Neural progenitor cell (in vitro differentiated cells): ENCODE measurements at places on chromosomes 16 and 17. TPM values are rescaled to one million over a fixed set of nuclear protein-coding genes. Genes with fewer than 3 reads are reported as not detected.

- H3K27me3 ChIP-seq = no peaks in the 10 kb centered on the region
- H3K36me3 ChIP-seq = no peaks in the 10 kb centered on the region
- peaks cover 54% of the 10 kb centered on the region for H3K4me1 ChIP-seq
- peak; percentile 61 for DNase-seq
- H3K4me3 ChIP-seq = no peak overlapping the region
These were observed 105.0 kb downstream of the ZNF778 start for GRCh38 chr16:89322321-89323119.

GRCh38 chr17:44575403-44575802 lies 18.1 kb downstream of the FZD2 start:
- no peaks in the 10 kb centered on the region for H3K4me1 ChIP-seq
- H3K27me3 ChIP-seq = no peaks in the 10 kb centered on the region
- DNase-seq = no peak
- H3K36me3 ChIP-seq = no peaks in the 10 kb centered on the region
- no peak overlapping the region for H3K4me3 ChIP-seq

- H3K27ac ChIP-seq = no peak within 1 kb of the TSS
- DNase-seq = no peak
- H3K4me1 ChIP-seq = peaks cover 11% of the 10 kb centered on the region
- H3K27me3 ChIP-seq = peaks cover 41% of the 10 kb centered on the region
These were observed at the start of gene PDIA2 for GRCh38 chr16:283033-283805. PDIA2 (plus strand) TSS chr16:283164; CDS start chr16:283170, 6 bp downstream.

DNA sequence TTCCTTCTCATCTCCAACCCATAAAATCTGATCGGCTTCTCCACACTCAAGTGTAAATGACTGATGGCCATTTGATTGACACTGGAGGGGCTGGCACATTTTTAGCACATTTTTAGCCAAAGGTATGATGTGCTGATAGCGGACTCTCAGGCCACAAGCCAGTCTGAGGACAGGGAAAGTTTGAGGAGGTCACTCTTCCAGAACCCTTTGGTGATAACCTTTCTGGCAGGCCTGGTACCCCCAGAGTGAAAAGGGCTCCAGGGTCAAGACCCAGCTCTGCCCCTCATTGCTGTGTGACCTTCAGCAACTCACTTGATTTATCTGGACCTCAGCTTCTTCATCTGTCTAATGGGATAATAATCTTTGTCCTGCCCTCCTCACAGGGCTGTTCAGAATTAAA lies 1.7 kb upstream of the NLRC5 start:
- H3K27ac ChIP-seq = no peak overlapping the region
- peaks cover 54% of the 10 kb centered on the region for H3K27me3 ChIP-seq
- peaks cover 6% of the 10 kb centered on the region for H3K4me1 ChIP-seq
- no peak overlapping the region for H3K4me3 ChIP-seq
- no peaks in the 10 kb centered on the region for H3K36me3 ChIP-seq

DNA sequence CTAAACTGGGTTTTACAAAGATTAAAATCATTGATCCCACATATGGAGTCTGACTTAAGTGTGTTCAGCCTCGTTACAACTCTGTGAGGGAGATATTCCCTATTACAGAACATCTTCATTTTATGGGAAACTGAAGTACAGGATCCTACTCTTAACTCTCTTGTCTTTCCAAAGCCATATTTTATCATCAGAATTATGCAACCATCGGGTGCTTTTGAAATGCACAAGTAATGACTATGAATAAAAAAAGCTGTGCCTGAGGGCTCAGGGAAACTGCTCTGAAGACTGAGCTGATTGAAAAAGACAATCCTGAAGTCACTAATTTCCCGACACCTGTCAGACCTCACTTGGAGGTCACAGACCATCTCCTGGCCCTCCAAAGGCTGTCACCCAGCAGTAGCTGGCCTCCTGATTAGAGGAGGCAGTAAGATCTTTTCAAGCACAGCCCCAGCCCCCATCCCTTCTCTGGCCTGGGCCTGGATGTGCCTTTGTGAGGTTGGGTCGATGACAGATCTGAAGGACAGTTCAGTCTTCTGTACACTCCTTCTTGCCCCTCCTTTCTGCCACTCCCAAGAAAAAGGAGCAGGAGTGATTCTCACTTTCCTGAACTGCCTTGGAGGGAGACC lies 5.6 kb downstream of the AKAP1 start:
- H3K4me3 ChIP-seq = no peak overlapping the region
- no peak for DNase-seq
- peaks cover 13% of the 10 kb centered on the region for H3K27me3 ChIP-seq
- H3K4me1 ChIP-seq = peaks cover 59% of the 10 kb centered on the region
- no peaks in the 10 kb centered on the region for H3K36me3 ChIP-seq

- H3K27me3 ChIP-seq = no peaks in the 10 kb centered on the region
- no peak overlapping the region for H3K27ac ChIP-seq
- DNase-seq = no peak
- H3K36me3 ChIP-seq = no peaks in the 10 kb centered on the region
- H3K4me1 ChIP-seq = peaks cover 14% of the 10 kb centered on the region
These were observed 46.1 kb upstream of the MTMR4 start for GRCh38 chr17:58560511-58560910.

DNA sequence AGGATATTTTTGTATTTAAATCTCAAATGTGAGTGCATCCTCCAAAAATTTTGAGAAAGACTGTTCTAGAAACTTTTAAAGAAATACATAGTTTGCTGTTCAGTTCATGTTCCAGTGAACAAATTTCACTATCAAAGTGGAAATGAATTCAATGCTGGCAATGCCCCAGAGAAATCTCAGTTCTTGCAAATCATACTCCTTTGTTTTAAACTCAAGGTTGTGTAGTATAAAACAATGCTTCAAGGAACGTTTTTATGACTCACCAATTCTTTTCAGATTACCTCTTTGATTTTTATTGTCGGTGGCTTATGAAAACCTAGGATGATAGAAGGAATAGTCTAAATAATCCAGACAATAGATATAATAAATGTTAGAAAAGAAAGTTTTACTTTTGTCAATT lies 17.6 kb downstream of the LPCAT2 start:
- no peak overlapping the region for H3K27ac ChIP-seq
- no peak for DNase-seq
- H3K4me1 ChIP-seq = no peaks in the 10 kb centered on the region
- no peaks in the 10 kb centered on the region for H3K36me3 ChIP-seq
- H3K27me3 ChIP-seq = no peaks in the 10 kb centered on the region

- H3K4me1 ChIP-seq = peaks cover 6% of the 10 kb centered on the region
- no peaks in the 10 kb centered on the region for H3K27me3 ChIP-seq
- H3K27ac ChIP-seq = no peak overlapping the region
- no peak for DNase-seq
These were observed 115.0 kb downstream of the RAP1GAP2 start for GRCh38 chr17:2911035-2911754.

DNA sequence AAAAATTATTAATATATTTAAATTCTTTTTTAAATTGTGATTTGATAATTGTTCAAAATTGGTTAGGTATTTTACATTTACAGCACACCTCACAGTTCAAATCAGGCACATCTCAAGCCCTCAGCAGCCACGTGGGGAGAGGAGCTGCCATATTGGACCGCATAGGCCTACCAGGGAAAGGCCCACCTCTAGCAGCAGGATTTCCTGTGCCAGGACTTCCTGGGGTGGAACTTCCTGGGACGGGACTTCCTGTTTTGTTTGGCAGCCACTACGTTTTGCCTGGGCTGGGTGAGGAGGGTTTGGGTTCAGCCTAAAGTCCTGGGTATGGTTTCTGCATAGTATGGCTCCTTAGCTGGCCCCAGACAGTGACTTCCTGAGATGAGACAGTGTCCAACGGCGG lies 298.5 kb upstream of the FOXF1 start:
- H3K4me3 ChIP-seq = no peak overlapping the region
- no peaks in the 10 kb centered on the region for H3K27me3 ChIP-seq
- no peak for DNase-seq
- H3K36me3 ChIP-seq = no peaks in the 10 kb centered on the region

DNA sequence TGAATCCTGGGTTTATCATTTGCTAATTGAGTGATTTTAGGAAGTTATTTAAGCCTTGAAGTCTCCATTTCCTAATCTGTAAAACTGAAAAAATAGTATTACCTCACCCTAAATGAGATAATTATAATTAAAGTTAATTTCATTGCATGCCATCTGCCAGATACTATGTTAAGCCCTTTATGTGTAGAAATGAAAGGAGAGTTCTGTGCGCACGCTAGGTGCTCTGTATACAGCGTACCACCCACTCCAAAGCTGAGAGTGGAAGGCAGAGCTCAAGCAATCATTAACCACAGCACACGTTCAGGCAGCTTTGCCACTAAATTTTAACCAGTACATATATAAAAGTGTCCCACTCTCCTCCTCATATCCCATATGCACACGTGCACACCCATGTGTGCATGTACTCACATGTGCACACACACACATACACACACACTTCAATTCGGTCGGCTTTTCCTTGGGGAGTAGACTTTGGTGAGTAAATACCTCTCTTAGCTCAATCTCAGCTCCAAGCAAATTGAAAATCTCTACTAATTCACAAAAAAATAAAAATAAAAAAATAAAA lies 204.8 kb downstream of the GRIN2A start:
- H3K27me3 ChIP-seq = no peaks in the 10 kb centered on the region
- no peaks in the 10 kb centered on the region for H3K4me1 ChIP-seq
- no peak overlapping the region for H3K27ac ChIP-seq

GRCh38 chr17:20143740-20144139 lies 134.6 kb downstream of the SPECC1 start:
- H3K4me1 ChIP-seq = peaks cover 7% of the 10 kb centered on the region
- H3K27me3 ChIP-seq = no peaks in the 10 kb centered on the region
- H3K36me3 ChIP-seq = no peaks in the 10 kb centered on the region
- no peak for DNase-seq

- DNase-seq = no peak
- peak overlapping the region; percentile 65 for H3K27ac ChIP-seq
- peak overlapping the region; percentile 36 for H3K4me3 ChIP-seq
- H3K27me3 ChIP-seq = no peaks in the 10 kb centered on the region
These were observed 1.1 kb upstream of the KPNA2 start for GRCh38 chr17:68034452-68034776.

- H3K27ac ChIP-seq = no peak overlapping the region
- H3K27me3 ChIP-seq = no peaks in the 10 kb centered on the region
- H3K36me3 ChIP-seq = peaks cover 23% of the 10 kb centered on the region
These were observed 36.4 kb downstream of the CDR2 start for GRCh38 chr16:22337849-22338635.

DNA sequence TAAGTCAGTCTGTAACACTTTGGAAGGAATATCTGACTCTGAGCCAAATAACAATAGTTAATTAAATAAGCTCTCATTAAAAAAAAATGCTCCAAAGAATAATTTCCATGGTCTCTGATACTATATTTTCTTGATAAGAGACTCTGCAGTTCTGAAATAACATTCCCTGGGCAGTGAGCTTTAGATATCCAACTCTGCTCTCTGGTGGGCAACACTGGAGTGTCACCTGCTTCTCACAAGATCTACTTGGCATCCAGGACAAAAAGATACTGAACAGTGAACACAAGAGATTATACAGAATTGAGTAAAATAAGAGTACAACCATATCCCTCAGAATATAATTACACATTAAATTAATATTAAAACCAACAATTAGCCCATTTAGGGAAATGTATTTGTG lies 13.7 kb downstream of the BLMH start:
- H3K4me3 ChIP-seq = no peak overlapping the region
- no peaks in the 10 kb centered on the region for H3K36me3 ChIP-seq
- no peak overlapping the region for H3K27ac ChIP-seq
- DNase-seq = peak; percentile 61

DNA sequence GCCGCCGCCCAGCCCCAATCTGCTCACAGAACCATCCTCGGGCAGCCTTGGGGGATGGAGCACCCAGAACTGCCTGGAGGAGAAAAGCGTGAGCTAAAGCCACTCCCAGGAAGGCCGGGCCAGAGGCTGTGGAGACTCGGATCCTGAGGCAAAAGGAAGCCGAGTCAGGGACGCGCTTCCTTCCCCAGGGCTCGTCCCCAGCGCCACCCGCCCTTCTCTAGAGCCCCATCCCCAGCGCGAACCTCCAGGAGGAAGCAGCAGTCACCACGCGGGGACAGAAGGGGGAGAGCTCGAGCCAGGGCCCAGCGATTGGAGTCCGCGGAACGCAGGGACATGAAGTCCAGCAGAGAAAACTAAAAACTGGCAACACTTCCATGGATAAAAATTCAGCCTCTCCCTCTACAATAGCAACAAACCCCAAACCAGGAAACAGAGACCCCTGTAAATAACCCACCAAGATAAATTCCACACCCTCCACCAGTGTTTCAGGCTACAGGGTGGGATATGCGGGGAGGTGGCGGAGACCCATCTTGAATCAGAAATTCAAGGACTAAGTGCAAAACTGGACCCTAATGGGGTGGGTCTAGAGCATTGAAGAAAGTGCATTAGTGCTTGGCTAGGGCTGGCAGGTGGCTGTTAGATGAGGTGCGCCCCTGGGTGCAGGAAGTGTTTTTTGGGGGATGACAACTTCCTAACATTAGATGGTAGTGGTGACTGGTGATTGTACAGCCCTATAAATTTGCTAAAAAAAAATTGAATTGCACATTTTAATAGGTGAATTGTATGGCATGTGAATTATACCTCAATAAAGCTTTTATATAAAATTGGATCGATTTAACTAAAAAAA lies 116.1 kb upstream of the METRNL start:
- DNase-seq = peak; percentile 86
- H3K4me3 ChIP-seq = peak overlapping the region; percentile 11
- no peak overlapping the region for H3K27ac ChIP-seq

DNA sequence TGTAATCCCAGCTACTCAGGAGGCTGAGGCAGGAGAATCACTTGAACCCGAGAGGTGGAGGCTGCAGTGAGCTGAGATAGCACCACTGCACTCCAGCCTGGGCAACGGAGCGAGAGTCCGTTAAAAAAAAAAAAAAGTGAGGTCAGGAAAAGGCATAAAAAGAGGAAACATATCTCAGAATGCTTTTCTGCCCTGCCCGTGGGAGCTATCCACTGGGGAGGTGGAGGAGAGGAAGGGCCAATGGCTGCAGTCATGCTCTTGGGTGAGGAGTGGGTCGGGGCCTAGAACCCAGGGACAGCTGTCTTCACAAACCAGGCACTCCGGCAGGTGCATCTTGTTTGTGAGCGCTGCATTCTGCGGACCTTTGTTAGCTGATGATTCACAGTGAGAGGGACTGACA lies 60.0 kb upstream of the CDC42EP4 start:
- H3K27me3 ChIP-seq = no peaks in the 10 kb centered on the region
- no peak for DNase-seq
- H3K4me1 ChIP-seq = no peaks in the 10 kb centered on the region
- no peaks in the 10 kb centered on the region for H3K36me3 ChIP-seq
- H3K4me3 ChIP-seq = no peak overlapping the region

GRCh38 chr17:30964876-30965275 lies 6.0 kb upstream of the RNF135 start:
- no peaks in the 10 kb centered on the region for H3K36me3 ChIP-seq
- H3K4me1 ChIP-seq = peaks cover 2% of the 10 kb centered on the region
- no peak overlapping the region for H3K27ac ChIP-seq
- no peak for DNase-seq

- H3K4me3 ChIP-seq = no peak overlapping the region
- no peak for DNase-seq
- H3K36me3 ChIP-seq = peaks cover 5% of the 10 kb centered on the region
- no peak overlapping the region for H3K27ac ChIP-seq
These were observed 9.6 kb downstream of the STX8 start for GRCh38 chr17:9566067-9566466.

Gene NBR1
- 67.4 and 76.5 TPM in 2 replicates for total RNA-seq

Gene CNGB1
- total RNA-seq = not detected in 2 replicates

Gene SYNGR3
- total RNA-seq = 4.4 and 8.7 TPM in 2 replicates

Gene PRR15L
- not detected in 2 replicates for total RNA-seq

Gene NAGLU
- total RNA-seq = 6.2 and 24.7 TPM in 2 replicates

Gene ACSM3
- total RNA-seq = 2.9 and 3.8 TPM in 2 replicates

Gene TAC4
- total RNA-seq = not detected in 2 replicates

Gene TLCD2
- 0.15 and 0.28 TPM in 2 replicates for total RNA-seq

Gene ENDOV
- total RNA-seq = 9.7 and 13.8 TPM in 2 replicates
